Breast epithelium (tissue), 4 donors: ENCODE measurements at places on chromosomes 13 and 19. TPM values are rescaled to one million over a fixed set of nuclear protein-coding genes. Genes with fewer than 3 reads are reported as not detected.

Gene INSR
- total RNA-seq: 108 TPM

GRCh38 chr19:12064590-12065538 is at the start of gene ZNF844:
Gene ZNF844, plus strand, starts transcription at chr19:12064731. Its CDS starts 143 bp downstream, at chr19:12064874.
- peak; percentile 99 for DNase-seq

DNA sequence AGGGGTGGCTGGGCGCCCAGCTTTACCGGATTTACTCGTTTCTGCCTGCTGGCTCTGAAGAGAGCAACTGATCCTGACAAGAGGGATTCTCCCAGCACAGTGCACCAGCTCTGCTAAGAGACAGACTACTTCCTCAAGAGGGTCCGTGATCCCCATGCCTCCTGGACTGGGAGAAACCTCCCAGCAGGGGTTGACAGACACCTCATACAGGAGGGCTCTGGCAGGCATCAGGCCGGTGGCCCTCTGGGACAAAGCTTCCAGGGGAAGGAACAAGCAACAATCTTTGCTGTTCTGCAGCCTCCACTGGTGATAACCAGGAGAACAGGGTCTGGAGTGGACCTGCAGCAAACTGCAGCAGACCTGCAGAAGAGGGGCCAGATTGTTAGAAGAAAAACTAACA is 1192.5 kb upstream of the PRR20A start:
- DNase-seq: no peak

DNA sequence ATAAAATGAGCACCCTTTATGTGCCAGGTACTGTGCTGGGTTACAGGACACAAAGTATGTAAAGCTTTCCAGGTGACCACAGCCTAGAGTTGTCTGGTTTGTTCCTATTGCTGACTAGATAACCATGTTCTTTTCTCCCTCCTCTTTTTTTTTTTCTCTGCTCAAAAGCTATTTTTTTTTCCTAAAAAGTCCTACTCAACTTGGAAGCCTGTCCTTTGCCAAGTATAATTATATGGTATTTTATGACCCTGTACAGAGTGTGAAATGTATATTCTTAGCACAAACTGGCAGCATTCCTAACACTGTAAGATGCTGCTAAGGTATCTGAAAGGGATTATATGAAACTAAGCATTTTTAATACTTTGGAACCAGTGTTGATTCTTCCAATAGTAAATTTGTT is 171.0 kb downstream of the GPC6 start:
- DNase-seq: no peak

DNA sequence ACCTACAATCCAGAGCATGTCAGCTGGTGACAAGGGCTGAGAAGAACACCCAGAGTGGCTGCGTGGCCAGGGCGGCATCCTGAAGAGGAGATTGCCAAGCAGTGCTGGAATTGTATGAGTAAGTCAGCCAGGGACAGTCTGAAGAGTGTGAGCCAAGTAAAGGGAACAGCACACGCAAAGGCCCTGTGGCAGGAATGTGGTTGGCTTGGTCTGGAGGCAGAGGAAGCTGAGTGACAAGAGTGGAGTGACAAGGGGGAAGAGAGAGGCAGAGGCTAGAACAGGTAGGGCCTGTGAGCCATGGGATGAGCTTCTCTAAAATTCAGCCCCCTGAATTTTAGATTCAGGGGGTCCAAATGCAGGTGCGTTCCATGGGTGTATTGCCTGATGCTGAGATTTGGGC is 53.7 kb upstream of the UQCRFS1 start:
- DNase-seq: no peak
